ENCODE measurements at places on chromosomes 6 and 20.
A peak's percentile ranks its signal among the peaks of the same experiment; 100 is the strongest.

- DNase-seq, result no peak
These were observed 56.9 kb upstream of the TIAM2 start for GRCh38 chr6:154938221-154938580.

DNA sequence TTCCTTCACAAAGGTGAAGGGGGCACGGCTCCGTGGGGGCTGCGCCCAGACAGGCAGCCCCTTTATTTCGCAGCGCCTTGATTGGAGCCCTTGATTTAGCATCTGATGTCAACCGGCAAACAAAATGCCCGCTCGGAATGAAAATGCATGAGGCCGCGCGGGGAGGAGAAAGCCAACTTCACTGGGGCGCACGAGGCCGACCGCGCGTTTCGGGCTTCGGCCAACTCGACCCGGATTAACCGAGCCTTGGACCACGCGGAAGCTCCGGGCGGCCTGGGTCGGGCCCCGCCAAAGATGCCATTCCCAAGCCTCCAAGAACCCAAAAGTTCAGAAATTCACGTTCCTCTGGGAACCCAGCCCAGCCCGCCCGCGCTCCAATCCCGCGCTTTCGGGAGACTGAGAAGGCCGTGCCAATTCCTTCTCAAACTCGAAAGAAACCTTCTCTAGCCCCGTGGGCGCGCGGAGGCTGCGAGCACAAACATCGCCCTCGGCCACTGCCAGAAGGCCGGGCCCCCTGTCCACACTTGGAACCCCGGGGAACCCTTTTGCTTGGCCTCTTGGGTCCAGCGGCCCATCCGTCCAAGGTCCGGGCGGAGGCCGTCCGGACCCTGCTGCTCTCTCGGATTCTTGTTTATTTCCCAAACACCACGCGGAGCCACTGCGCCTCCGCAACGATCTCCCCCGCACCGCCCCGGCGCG, 879 bp upstream of the INSM1 start:
- peak; percentile 17 for DNase-seq

- DNase-seq, result no peak
These were observed 10.2 kb downstream of the DLL1 start for GRCh38 chr6:170280689-170281045.

GRCh38 chr20:42472198-42472597, 717.5 kb downstream of the PTPRT start:
- no peak for DNase-seq

- no peak for DNase-seq
These were observed 10.7 kb downstream of the CST7 start for GRCh38 chr20:24959591-24960301.

GRCh38 chr20:54822386-54822785, 347.0 kb downstream of the DOK5 start:
- no peak for DNase-seq

- DNase-seq, result no peak
These were observed 9.0 kb downstream of the NFATC2 start for GRCh38 chr20:51533291-51534172.
